ENCODE measurements at places on chromosomes 6 and 20. TPM values are rescaled to one million over a fixed set of nuclear protein-coding genes. Genes with fewer than 3 reads are reported as not detected.

Gene AAR2
- 20.6 TPM for total RNA-seq

Gene TENT5A
- total RNA-seq: 0.79 TPM

Gene CDH4
- 0.29 TPM for total RNA-seq

Gene FOXA2
- not detected for total RNA-seq

DNA sequence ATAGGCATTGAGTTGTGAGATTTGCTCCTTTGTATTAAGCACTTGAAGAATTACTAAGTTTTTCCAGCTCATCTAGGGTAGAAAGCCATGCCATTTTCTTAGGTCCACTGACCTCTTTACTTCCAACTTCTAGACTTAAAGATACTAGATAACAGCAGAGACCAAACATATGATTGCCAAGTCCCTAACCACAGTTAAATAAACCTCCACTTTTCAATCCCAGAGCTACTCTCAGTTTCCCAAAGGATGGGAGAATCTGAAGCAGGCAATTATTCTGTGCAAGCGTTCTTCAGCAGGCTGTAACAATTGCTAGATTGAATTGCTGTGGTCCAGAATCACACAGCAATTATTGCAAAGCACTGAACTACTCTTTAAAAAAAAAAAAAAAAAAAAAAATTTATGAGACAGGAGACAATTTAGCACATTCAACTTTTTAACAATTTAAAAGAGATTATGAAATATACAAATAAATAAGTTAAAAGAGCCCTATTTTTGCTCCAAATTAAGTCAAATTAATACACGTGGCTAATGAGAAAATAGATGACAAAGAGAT lies 104.0 kb upstream of the PRSS16 start:
- peaks cover 24% of the 10 kb centered on the region for H3K36me3 ChIP-seq
- ATAC-seq: no peak
- peak overlapping the region; percentile 52 for H3K27ac ChIP-seq
- H3K4me1 ChIP-seq: peaks cover 23% of the 10 kb centered on the region
- H3K4me3 ChIP-seq: no peak overlapping the region

DNA sequence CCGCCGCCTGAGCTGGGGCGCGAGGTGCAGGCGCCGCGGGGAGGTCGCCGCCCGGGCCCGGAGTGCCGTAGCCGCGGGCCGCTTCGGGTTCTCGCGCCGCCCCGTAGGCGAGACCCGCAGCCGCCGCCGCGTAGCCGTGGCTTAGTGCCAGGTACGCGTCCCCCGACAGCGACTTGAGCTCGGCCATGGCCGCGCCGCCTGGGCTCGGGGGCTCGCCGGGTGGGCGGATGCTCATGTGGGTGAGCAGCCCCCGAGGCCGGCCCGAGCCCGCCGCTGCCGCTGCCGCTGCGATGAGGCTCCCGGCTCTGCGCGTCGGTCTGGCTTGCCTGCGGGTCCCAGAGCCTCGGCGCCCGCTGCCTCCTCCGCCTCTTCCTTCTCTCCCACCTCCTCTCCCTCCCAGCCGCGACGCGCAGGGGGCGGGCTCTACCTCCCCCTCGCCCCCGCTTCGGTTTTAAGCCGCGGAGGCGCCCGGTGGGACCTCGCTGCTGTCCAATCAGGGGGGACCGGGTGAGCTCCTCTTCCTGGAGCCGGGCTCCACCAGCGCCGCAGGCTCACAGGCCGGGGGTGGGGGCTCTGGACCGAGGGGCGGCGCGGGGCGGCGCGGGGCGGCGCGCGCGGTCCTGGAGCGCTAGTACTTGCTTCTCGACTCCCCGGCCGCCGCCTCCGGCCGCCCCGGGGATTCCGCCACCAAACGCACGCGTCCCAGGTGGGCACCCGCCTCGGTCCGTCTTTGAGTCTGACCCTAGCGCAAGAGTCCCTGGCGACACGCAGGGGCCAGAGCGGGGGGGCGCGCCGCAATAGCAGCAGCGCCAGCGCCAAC lies at the start of gene BHLHE23:
BHLHE23 (minus strand) TSS at position 425 of the 820 bp plus-strand sequence; CDS start at position 235, 190 bp downstream.
- peaks cover 7% of the 10 kb centered on the region for H3K4me1 ChIP-seq
- H3K27ac ChIP-seq: no peak within 1 kb of the TSS
- no peaks in the 10 kb centered on the region for H3K36me3 ChIP-seq
- H3K4me3 ChIP-seq: no peak within 1 kb of the TSS
- H3K27me3 ChIP-seq: peaks cover 30% of the 10 kb centered on the region

GRCh38 chr20:25025986-25026605 lies 31.8 kb downstream of the ACSS1 start:
- peaks cover 27% of the 10 kb centered on the region for H3K36me3 ChIP-seq
- H3K4me3 ChIP-seq: no peak overlapping the region
- no peak overlapping the region for H3K27ac ChIP-seq
- no peak for ATAC-seq
- no peaks in the 10 kb centered on the region for H3K27me3 ChIP-seq

DNA sequence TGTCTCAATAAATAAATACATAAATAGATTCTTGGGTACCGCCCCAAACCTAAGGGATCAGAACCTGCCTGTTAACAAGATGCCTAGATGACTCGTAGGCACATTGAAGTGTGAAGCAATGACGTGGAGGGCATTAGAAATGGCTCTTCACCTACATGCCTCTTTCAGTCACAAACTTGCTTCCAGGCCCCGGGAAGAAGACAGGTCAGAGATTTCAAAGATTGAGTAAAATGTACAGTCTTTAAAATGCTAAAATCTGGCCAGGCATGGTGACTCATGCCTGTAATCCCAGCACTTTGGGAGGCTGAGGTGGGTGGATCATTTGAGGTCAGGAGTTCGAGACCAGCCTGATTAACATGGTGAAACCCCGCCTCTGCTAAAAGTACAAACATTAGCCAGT lies 480.8 kb upstream of the JARID2 start:
- H3K27ac ChIP-seq: no peak overlapping the region
- H3K27me3 ChIP-seq: no peaks in the 10 kb centered on the region
- no peak for ATAC-seq
- no peak overlapping the region for H3K4me3 ChIP-seq
- H3K4me1 ChIP-seq: peaks cover 11% of the 10 kb centered on the region
- no peaks in the 10 kb centered on the region for H3K36me3 ChIP-seq

DNA sequence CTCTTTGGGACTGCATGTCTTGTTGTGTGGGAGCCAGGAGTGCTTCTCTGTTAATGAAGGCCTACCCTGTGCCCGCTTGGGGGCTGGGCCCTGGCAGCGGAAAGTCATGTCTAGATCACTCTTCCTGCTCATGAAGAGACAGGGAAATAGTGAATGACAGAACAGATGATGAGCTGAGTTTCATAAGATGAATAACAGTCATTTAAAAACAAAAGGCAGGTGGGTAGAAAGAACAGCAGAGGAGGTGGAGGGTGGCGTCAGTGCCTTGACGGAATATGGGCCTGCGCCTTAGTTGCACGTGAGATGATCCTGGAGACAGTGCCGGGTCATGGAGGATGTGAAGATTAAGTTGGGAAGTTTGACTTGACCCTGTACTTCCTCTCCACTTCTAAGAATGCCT lies 85.5 kb downstream of the ARID1B start:
- H3K4me3 ChIP-seq: peak overlapping the region; percentile 71
- peak; percentile 81 for ATAC-seq
- no peaks in the 10 kb centered on the region for H3K36me3 ChIP-seq
- H3K27me3 ChIP-seq: no peaks in the 10 kb centered on the region

DNA sequence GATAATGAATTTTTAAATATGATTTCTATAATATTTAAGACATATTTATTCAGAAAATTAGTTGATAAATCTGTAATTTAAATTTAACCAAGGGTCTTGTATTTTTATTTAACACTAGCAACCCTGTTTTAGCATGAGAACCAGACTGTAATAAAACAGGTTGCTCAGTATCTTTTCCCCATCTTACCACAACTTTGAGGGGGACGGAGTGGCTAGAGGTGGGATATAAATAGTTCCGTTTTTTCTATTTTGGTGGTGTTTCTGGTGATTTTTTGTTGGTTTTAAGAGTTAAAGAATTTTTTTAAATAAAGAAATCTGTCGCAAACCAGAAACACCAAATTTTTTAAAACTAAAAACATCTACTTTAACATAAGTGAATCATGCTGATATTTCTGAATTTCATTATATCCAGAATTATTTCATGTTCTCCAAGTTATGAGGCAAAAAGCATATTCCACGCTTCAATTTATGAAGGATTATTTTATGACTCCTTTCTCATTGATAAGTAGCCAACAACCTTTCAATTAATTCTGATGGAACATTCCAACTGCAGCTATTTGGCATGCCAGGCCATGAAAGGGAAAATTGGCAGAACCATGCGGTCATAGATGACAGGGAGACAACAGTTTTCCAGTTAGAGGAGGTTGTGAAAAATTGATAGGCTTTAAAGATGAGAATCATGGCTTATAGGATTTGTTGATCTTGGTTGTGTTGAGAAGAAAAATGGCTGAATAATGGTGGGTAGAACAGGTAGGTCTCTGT lies 151.9 kb upstream of the CARMIL1 start:
- no peaks in the 10 kb centered on the region for H3K27me3 ChIP-seq
- H3K36me3 ChIP-seq: peaks cover 94% of the 10 kb centered on the region
- ATAC-seq: no peak

DNA sequence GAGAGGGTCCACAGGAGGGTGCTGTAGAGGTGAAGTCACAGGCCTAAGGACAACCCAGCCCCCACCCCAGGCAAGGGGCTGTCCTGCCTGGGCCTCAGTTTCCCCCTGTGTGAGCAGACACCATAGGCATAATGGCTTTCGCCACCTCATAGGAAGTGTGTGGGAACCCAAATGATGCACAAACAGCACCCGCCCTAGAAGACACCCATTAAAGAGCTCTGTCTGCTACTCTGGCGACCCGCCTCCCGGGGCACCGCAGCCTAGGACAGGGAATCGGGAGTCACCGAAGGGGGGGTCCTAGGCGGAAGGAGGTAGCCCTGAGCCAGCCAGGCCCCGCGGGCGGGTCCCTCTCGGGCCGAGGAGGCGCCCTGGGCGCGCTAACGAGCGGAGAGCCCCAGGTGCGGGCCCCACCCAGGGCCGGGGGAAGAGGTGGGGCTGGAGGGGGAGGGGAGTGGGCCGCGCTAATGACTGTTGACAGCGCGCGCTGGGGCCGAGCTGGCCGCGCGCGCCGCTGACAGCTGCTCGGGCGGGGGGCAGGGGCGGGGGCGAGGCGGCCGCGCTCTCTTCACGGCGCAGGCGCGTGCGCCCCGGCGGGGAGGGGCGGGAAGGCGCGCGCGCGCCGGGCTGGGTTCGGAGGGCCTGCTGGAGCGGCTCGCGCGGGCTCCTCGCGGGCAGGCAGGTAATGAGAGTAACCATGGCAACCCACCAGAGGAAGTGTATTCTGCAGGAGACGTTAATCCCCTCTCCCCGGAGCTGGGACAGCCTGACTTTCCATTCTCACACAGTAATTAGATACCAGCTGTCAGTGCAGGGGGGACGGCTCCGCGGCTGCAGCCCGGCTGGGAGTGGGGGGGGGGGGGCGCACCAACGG lies 48.9 kb downstream of the NOL4L start:
- H3K4me3 ChIP-seq: peak overlapping the region; percentile 95
- ATAC-seq: peak; percentile 51
- no peaks in the 10 kb centered on the region for H3K27me3 ChIP-seq
- H3K36me3 ChIP-seq: peaks cover 13% of the 10 kb centered on the region

DNA sequence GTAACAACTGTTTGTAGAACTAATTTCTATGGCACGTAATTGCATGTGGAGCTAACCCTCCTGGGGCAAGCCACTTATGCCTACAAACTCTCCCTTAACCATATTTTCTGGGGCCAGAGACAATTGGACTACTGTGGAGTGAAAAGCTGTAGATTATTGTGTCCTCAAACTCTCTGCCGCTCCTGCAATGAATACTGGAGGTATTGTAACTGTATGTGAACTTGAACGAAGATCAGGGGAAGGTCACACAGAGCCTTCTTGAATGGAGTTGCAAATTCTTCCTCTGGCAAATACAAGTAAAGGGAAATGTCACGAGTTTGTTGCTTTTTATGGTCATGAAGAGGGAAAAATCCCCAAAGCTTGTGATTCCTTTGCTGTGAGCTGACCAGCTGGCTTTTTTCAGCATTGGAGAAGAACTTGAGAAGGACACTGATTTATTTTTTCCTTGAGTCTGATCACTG lies 18.2 kb downstream of the AKAP12 start:
- no peaks in the 10 kb centered on the region for H3K4me1 ChIP-seq
- H3K27ac ChIP-seq: no peak overlapping the region
- ATAC-seq: no peak
- H3K27me3 ChIP-seq: peaks cover 11% of the 10 kb centered on the region

DNA sequence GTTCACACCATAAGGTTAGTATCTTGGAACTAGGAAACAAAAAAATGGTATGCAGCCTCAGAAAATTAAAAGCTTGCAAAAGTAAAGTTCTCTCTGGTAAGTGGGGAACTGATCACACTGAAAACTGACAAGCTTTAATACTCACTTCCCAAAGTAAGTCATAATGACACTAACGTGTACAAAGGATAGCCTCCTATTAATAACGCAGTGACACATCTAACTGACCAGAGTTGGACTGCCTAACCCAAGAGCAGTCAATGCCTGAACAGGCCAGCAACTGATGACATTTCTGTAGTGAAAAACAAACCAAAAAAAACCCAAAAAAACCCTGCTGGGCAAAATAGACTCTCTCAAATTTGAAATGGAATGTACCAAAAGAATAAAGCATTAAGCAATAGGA lies 30.7 kb downstream of the CHD6 start:
- peaks cover 23% of the 10 kb centered on the region for H3K36me3 ChIP-seq
- no peak for ATAC-seq
- no peaks in the 10 kb centered on the region for H3K4me1 ChIP-seq
- H3K4me3 ChIP-seq: no peak overlapping the region
- H3K27me3 ChIP-seq: no peaks in the 10 kb centered on the region

DNA sequence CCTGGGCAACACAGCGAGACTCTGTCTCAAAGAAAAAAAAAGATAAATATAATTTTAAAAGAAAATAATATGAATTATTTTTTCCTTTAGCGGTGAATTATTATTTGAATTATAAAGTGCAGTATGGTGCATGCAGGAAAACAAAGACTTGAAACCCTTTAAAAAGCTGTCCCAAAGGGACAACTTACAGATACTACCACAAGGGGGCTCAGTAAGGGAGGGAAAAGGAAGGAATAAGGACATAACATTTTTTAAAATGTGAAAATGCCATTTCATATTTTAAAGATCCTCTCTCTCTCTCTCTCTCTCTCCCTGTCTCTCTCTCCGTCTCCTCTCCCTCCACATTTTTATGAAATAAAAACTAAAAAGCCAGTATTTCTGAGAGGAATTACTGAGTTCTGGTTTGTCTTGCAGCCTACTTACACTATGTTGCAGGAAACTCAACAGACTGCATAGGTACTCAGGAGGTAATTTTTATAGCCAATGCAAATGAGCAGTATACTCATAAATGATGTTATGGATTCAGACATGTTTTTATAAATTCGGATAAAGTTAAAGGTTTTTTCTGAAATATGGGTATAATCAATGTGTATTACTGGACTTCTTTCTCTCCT lies 455.0 kb upstream of the GJE1 start:
- no peak overlapping the region for H3K27ac ChIP-seq
- H3K27me3 ChIP-seq: no peaks in the 10 kb centered on the region

DNA sequence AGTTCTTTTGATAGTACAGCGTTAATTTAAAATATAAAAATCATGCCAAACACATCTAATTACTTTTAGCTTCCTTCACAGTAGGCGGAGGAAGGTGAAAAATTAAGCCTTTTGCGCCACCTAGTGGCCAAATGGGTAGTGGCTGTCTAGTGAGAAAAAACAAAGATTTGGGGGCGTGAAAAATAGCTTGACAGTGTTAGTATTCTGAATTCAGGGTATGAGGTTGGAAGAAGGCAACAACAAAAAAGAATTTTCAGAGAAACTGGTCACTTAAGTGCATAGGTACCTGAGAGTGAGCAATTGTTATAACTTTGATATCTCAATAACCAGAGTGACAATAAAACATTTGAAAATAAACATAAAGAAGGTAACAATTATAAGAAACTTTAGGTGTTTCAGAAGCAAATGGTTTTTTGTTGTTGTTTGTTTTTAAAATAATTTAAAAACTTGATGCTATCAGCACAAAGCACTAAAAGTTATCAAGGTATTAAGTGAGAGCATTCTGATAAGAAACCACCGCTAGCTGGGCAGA lies 14.3 kb downstream of the PSMB9 start:
- peak overlapping the region; percentile 11 for H3K27ac ChIP-seq
- ATAC-seq: peak; percentile 85
- H3K27me3 ChIP-seq: peaks cover 4% of the 10 kb centered on the region
- H3K4me1 ChIP-seq: peaks cover 20% of the 10 kb centered on the region
